ENCODE measurements at places on chromosomes 1 and 21. TPM values are rescaled to one million over a fixed set of nuclear protein-coding genes. Genes with fewer than 3 reads are reported as not detected.

The DPT gene
- not detected for total RNA-seq

The SH3BGR gene
- not detected for total RNA-seq

The ELF3 gene
- total RNA-seq: 0.32 TPM

The ANKRD65 gene
- under 0.01 TPM for total RNA-seq

The GPR157 gene
- 2.3 TPM for total RNA-seq

The CCDC30 gene
- total RNA-seq: 0.32 TPM

The ARHGAP30 gene
- not detected for total RNA-seq

The FAM177B gene
- total RNA-seq: not detected

The C1orf185 gene
- total RNA-seq: not detected

The HLX gene
- total RNA-seq: 11.7 TPM

The TMEM79 gene
- total RNA-seq: under 0.01 TPM

The DNM3 gene
- 0.76 TPM for total RNA-seq

The C21orf91 gene
- total RNA-seq: 4.4 TPM

The FMO4 gene
- total RNA-seq: 0.97 TPM

The SIPA1L2 gene
- total RNA-seq: 22.6 TPM

The NBPF15 gene
- total RNA-seq: 27.3 TPM

The TNFRSF9 gene
- total RNA-seq: 0.65 TPM

The CDCA8 gene
- total RNA-seq: 12.0 TPM

The TMPRSS3 gene
- total RNA-seq: not detected

The TMEM61 gene
- total RNA-seq: not detected

The RXFP4 gene
- not detected for total RNA-seq

The IGSF21 gene
- total RNA-seq: not detected

The EPHB2 gene
- total RNA-seq: 50.0 TPM

The KRTAP19-1 gene
- not detected for total RNA-seq

The CFHR1 gene
- total RNA-seq: not detected

The REN gene
- not detected for total RNA-seq

The HES3 gene
- total RNA-seq: not detected

The LCE2C gene
- not detected for total RNA-seq

The KIF21B gene
- total RNA-seq: 1.1 TPM

The IL23R gene
- not detected for total RNA-seq

The KRTAP10-2 gene
- total RNA-seq: not detected

The LYPD8 gene
- not detected for total RNA-seq

The RPL5 gene
- total RNA-seq: 1,672 TPM

The FMO3 gene
- not detected for total RNA-seq

The KIF2C gene
- total RNA-seq: 35.3 TPM

The PLA2G2D gene
- not detected for total RNA-seq

The MMP23B gene
- 0.61 TPM for total RNA-seq

The USP21 gene
- 5.5 TPM for total RNA-seq

The OR2G6 gene
- total RNA-seq: not detected

The CFHR5 gene
- total RNA-seq: not detected

The PPFIA4 gene
- 0.32 TPM for total RNA-seq

The METTL13 gene
- total RNA-seq: 22.1 TPM

The KDF1 gene
- total RNA-seq: not detected

The IL19 gene
- not detected for total RNA-seq

The NEXN gene
- 3.0 TPM for total RNA-seq

The LCE1A gene
- not detected for total RNA-seq

The ISG20L2 gene
- total RNA-seq: 6.7 TPM

The SCP2 gene
- 197 TPM for total RNA-seq

The ACBD6 gene
- total RNA-seq: 72.1 TPM

The HIVEP3 gene
- total RNA-seq: 0.61 TPM

The ACTA1 gene
- total RNA-seq: not detected

The UBL4B gene
- total RNA-seq: not detected

The TPTE gene
- total RNA-seq: not detected

The LINGO4 gene
- not detected for total RNA-seq

The VSIG8 gene
- under 0.01 TPM for total RNA-seq

The CELA2A gene
- total RNA-seq: not detected
